ENCODE measurements at places on chromosomes 11 and 22.

- no peak for DNase-seq
Measured at GRCh38 chr11:93490996-93491618, 52.1 kb downstream of the SMCO4 start.

DNA sequence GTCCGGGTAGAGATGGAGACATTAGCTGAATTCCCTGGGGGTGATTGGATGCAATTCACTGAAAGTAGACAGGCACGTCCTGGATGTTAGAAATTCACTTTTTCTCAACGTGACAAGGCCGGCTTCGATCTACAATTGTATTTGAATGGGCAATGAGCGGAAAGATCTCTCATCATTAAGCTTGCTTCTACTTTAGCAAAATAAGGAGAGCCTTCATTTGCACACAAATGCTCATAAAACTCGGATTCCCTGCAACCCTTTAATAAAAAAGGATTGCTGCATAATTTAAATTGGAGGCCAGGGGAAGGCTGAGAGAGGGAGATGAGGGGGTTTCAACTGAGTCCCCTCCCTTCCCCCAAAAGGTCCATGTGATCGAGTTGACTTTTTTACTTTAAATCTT, 10.6 kb upstream of the PAX6 start:
- no peak for DNase-seq

GRCh38 chr11:110835106-110835505, 122.9 kb upstream of the ARHGAP20 start:
- no peak for DNase-seq

DNA sequence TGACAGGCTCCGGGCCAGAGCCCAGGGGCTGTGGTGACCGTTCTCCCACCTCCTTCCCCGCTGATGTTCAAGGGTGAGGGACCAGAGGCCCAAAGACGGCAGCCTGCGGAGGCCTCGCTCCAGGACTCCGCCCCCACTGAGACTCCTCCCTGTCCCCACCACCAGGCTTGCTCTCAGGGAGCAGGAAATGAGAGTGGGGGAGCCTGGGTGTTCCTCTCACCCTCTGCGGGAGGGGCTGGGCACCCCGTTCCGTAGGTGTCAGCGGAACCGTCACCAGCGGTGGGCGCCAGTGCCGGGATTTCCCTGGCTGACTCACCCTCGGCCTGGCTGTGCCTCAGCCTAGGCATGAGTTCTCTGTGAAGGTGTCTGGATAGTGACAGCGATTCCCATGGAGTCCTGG, 15.7 kb downstream of the DAGLA start:
- DNase-seq, result peak; percentile 89

GRCh38 chr11:62666259-62666926, 1.3 kb downstream of the CSKMT start:
- DNase-seq, result no peak

Measured in upper lobe of right lung (tissue), 1 donor.